ENCODE measurements at places on chromosomes 6 and 20.

DNA sequence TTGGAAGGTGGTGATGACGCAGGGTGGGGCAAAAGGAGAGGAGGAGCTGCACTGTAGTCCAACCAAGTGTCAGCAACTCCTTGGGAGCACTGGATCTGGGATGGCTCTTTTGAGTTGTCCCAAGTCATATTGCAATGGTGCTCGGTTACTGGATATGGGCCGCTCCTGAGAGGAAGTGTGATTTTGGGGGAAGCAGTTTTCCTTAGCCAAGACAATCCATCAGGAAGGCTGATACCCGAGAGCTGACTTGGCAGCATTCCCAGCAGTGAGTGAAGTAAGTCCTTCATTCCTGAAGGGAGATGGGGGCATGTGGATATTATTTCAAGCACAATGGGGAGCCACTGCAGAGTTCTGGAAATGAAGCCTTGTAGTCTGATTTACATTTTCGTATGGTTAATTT is 354.1 kb downstream of the RFPL4B start:
- DNase-seq = no peak

- DNase-seq = no peak
These were observed 84.6 kb downstream of the ID4 start for GRCh38 chr6:19921786-19922185.

GRCh38 chr20:35767683-35768481 is 3.9 kb upstream of the PHF20 start:
- peak; percentile 80 for DNase-seq

DNA sequence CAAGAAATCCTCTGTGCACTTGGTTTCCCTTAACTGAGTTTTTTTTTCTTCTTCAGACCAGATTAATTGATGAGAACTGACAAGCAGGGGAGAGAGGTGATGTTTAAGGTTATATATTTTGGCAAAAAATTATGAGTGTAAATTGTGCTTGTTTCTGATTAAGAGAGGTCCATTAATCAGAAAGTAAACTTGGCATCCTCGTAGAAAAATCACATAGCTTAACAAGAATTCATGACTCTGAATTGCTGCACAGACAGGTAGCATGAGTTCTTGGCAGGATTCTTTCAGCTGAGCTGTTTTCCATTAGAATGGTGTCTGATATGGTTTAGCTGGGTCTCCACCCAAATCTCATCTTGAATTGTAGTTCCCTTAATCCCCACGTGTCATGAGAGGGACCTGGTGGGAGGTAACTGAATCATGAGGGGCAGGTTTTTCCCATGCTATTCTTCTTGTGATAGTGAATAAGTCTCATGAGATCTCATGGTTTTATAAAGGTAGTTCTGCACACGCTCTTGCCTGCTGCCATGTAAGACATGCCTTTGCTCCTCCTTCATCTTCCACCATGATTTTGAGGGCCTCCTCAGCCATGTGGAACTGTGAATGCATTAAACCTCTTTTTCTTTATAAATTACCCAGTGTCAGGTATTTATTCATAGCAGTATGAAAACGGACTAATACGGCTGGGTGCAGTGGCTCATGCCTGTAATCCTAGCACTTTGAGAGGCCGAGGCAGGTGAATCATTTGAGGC is 34.2 kb upstream of the DDR1 start:
- DNase-seq = no peak

GRCh38 chr6:168507730-168508129 is 66.7 kb downstream of the SMOC2 start:
- DNase-seq = no peak

DNA sequence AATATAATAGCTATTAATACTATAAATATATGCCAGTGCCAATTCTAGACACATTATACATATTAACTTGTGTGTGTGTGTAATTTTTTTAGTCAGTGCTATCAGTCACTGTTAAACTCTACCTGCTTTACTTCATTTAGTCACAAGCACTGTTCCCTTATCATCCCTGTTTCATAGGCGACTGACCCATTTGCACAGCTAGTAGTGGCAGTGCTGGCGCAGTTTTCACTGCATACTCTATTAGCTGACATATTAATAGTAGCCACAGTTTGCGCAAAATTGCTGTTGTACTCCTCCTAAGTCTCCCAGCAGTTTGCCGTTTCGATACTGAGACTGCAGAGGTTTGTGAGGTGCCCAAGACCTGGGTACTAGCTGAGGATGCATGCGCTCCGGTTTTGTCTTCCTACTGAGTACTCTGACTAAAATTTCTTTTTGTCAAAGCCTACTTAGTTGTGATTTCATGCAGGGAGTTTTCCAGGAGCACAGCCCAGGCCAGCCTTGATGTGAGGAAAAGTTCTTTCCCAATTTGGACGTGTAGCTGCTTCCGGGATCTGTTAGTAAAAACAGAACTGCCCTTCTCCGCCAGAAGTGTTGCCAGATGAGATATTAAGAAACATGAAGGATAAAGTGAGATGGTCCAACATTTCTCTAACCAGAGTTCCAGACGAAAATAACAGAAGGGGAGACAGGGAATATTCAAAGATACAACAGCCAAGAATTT is 5.6 kb downstream of the BAG2 start:
- DNase-seq = no peak

DNA sequence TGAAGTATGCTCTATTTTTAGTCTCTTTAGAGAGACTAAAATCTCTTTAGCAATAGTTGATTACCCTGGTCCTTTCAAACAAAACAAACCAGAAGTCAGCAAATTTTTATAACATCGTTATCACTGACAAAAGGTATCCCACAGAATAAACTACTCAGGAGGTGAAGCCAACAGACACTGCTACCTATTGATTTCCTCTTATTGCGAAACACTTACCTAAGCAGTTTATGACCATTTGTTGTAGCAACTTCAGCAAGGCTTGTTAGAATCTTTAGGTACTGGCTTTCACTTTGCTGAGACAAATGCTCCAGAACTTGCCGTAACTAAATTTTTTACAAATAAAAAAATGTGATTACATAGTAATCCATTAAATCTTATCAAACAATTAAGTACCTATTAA is 64.4 kb downstream of the HACE1 start:
- DNase-seq = no peak

DNA sequence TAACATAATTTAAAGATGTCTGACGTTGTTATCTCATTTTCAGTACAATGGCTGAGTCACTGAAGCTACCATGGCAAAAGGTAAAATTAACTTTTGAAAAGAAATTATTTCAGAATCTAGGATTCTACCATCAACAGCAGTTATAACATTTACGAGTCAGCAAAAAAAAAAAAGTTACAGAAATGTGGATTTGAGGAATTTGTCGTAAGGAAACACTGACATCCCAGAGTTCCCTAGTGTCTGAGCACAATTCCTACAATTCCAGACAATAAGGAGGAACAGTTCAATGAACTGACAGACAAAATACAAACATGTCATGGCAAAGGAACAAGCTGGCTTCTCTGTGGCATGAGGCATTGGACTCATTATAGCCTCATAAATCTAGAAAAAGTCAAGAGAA is 19.1 kb downstream of the ABRACL start:
- DNase-seq = no peak

DNA sequence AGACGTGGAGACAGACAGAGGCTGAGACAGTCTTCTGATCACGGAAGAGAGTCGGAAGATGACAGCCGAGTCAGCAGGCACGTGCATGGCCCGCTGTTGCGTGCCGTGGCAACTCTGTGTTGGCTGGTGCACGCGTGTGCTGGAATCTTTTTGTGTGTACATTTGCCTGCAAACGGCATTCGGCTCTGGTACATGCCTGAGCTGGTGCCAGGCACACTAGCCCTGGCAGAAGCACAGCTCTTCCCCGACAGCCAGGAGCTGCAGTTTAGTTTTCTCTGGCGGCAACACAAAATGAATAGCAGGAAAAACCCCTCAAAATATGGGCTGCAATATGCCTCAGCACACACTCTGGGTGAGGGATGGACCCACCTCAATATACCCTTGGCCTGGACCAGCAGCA is 769 bp upstream of the PDYN start:
- no peak for DNase-seq

GRCh38 chr6:72946774-72947173 is 278.5 kb downstream of the KHDC1L start:
- DNase-seq = no peak

GRCh38 chr6:148146717-148147462 is 195.7 kb upstream of the SASH1 start:
- DNase-seq = no peak

- DNase-seq = no peak
These were observed 25.4 kb downstream of the ZKSCAN8 start for GRCh38 chr6:28167068-28167467.

DNA sequence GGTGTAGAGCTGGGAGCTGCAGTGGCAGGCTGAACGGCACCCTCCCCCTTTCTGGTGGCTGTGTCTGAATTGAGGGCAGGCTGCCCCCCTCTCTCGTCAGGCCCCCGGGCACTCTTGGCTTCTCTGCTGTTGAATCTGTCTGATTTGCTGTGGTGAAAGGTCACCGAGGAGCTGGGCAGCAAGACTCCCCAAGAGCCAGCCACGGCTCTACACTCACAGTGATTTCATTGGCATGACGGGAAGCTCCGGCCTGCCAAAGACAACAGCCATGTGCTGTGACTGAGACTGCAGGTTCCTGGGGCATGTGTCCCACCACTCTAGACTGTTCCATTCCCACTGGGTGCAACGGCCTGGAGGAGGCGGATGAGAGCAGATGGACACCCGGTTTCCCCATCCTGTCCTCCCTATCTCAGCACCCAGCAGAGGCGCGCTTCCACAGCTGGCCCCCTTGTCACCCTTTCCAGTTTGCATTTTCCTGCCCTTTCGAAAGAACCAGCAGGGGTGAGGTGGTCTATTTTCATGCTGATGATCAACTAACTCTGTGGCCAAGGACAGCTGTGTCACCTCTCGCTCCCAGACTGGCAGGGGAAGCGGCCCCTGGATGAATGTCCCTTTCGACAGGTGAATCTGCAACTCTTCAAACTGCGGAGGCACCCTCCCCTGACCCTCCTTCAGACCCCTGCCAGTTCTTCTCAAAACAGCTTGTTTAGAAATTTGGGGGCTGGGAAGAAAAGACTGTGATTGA is 2.2 kb downstream of the APCDD1L start:
- DNase-seq = no peak

- no peak for DNase-seq
These were observed 83.0 kb downstream of the TMEM242 start for GRCh38 chr6:157240059-157240959.

GRCh38 chr20:58759947-58760346 is 67.3 kb downstream of the NPEPL1 start:
- DNase-seq = no peak

DNA sequence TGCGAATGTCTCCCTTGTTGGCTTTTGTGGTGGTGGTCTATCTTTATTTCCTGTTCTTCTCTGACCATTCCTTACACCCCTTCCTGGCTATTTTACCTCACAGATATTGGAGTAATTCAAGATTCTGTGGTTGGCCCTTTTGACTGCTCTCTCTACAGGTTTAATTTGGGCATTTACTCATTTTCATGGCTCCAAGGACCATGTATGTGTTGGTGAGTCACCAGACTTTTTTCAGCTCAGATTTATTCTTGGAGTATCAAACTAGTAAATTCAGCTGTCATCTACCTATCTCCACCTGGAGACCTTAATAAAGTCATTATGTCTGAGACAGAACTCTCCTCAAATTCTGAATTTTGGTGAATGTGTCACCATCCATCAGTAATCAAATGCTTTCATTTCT is 15.5 kb downstream of the RNF146 start:
- no peak for DNase-seq

- DNase-seq = no peak
These were observed at the start of gene WFDC5 for GRCh38 chr20:45114465-45115385. Gene WFDC5, minus strand, starts transcription at chr20:45115174. Its CDS starts 91 bp downstream, at chr20:45115083.

DNA sequence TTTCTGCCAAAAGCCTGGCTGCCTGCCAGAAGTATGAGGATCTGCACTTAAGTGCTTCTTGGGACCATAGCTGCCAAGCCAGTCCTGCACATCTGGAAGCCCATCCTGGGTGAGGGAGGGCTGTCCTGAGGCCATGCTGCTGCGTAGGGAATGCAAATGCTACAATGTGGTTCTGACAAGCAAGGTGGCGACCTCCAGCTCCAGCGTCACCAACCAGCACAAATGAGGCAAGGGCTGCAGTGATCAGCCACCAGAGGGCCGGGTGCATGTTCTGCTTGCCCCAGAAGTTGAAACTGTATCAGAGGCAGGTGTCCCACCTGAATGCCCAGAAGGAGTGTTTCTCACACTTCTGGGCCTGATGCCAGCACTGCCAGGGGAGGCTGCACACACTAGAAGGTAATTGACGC is 99.1 kb upstream of the KCNQ5 start:
- DNase-seq = peak; percentile 8

DNA sequence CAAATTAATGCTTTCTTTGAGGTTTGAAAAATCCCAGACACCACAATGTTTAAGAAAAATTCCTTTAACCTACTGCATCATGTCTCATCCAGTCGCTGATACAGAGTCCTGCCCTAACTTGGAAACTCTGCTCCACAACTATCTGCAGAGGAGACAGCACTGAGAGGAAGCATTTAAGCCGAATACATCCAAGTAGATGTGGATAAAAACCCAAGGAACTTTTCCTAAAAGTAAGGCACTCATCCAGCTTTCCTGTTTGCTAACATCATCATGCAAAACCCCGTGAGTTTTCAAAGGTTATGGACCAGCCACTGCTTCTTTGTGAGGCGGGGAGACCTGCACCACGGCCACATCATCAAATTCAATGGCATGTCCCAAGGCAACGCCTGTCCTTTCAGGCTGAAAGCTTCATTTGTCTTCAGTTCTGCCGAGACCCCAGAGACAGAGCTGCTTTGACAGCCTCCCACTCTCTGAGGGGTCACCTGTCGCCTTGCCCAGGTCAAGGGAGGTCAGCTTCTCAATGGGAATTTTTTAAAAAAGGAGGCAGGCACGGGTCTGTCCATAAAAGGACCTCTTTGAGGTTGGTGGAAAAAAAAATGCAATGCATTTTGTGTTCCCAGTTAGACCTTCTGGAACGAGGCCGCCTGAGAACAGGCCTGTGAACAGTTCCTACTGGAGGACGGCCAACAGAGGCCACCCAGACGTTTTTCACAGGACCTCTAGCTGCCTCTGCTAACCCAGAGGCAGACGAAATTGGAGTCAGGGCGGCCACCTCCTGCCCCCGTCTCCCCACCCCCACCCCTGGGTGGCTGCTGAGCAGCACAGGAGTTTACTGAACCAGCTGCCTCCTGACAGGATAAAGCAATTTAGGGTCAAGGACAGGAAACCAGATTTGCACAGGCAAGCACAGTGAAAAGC is 142.5 kb upstream of the HDDC2 start:
- no peak for DNase-seq

- DNase-seq = no peak
These were observed 65.2 kb downstream of the GTF2H5 start for GRCh38 chr6:158233214-158233795.

DNA sequence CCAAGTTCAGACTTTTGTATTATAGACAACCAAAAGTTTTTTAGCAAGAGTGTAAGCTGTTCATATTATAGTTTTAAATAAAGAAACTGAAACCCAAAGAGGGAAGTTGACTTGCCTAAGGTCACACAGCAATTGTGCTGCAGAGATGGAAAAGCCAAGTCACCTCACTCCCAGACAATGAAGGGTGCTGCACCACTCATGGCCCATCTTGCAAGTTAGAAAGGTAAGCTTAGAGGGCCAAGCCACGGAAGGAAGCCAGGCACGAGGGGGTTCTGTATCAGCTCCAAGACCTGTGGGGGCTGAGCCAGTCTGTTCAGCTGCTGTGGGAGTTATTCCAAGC is 860 bp downstream of the DEFB124 start:
- no peak for DNase-seq
